Effector CD4-positive, alpha-beta T cell (primary cell): ENCODE measurements at places on chromosomes 2 and 18.

DNA sequence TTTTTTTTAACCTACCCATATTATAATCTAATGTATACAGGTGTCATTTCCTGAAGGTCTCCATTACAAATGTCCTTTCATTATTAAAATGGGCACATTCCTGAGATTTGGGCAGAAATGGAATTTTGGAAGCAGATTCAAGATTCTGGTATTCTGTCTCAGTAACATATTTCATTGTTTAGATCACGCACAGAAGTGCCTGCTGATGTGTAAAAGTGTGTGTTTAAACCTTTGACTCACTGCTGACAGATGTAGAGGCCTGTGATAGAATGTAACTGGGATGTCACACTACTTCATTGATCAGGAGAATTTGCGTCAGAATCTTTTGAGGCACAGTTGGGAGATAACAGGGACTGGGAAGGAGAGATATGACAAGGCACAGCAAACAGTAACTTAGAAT lies 276.8 kb upstream of the EPAS1 start:
- DNase-seq = no peak

DNA sequence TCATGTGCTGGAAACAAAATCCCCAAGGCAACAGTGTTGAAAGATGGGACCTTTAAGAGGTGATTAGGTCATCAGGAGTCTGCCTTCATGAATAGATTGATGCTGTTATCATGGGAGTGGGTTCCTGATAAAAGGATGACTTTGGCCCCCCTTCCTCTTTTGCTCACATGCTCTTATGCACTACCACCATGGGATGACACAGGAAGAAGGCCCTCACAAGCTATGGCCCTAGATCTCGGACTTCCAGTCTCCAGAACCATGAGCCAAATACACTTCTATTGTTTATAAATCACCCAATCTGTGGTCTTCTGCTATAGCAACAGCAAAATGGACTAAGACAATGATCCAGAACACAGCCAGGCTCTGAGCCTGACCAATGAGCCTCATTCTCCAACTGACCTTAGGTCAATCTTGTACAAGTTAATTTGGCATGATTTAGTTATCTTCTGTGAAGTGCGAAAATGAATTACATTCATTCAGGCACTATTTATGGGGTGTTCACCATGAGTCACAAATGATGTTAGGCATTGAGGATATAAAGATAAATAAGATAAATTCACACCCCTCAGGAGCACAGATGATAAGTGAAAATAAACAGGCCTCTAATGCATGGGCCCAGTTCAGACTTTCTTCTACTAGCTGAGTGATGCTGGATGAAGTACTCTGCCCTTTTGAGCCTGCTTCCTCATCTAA lies 37.7 kb upstream of the NT5C1B start:
- DNase-seq = no peak

DNA sequence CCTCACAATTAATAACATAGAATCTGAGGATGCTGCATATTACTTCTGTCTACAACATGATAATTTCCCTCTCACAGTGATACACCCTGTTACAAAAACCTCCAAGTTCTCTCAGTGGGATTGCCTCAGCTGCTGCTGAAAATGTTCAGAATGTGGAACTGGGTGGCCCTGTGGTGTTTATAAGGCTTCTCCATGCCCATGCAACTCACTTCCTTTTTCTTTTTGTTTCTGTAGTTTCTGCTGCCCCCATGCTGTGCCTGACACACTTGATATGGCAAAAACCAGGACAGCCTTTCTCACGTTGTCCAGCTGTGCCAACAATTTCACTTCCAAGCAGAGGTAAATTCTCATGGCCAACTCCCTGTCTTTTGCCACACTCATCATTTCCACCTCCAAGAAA lies 206.2 kb downstream of the RPIA start:
- DNase-seq = no peak

DNA sequence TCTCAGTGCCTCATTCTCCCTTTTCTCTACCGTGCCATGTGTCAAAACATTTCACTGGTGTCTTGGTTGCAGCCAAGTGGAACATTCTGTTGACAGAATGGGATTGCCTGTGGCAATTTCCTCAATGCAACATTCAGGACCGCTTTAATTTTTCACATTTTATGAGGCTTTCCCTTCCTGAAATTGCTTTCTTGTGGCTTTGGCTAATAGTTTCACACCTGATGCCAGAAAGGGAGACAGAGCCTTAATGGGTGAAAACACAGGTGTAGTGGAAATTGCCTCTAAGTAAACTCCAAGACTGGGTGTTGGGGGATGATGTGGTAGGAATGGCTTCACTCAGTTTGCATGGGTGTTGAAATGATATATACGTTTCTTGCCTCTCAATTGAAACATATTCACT lies 278.3 kb downstream of the TSN start:
- DNase-seq = no peak

DNA sequence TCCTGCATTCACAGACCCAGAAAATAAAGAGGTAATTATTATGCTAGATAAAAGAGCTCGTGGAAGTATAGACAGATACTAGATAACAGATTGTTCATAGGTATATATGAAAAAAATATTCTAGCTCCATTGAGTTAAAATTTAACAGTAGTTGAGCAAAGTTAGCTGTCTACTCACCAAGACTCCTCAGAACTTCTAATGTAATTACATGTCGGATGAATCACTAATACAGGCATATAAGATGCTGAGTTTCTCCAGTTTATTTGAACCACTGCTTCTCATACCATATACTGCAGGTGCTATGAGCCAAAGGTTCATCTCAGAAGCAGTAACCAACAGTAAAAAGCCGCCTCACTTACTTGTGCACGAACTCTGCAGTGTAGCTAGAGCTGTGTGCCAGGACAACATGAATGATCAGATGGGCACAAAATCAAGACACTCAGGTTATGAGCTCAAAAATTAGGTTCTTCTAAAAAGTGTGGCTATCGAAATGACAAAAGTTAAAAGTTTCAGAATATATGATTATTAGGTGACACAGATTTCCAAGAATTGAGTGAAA lies 373.4 kb downstream of the NCKAP5 start:
- DNase-seq = no peak

DNA sequence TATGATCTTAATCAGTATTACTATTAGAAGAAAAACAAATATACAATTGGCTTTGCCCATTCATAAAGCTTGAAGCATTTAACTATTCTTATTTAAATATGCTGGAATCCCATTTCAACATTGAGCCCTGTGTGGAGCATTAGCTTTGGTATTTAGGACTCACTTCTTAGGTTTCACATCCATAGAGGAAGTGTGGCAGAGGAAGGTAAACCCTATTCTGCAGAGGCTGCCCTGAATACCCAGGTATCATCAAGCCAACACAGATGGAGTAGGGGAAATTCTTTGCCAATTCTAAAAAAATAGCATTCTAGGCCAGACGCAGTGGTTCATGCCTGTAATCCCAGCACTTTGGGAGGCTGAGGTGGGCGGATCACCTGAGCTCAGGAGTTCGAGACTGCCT lies 361.5 kb downstream of the FIGN start:
- no peak for DNase-seq

GRCh38 chr2:218501665-218502064 lies 66.5 kb downstream of the USP37 start:
- no peak for DNase-seq

DNA sequence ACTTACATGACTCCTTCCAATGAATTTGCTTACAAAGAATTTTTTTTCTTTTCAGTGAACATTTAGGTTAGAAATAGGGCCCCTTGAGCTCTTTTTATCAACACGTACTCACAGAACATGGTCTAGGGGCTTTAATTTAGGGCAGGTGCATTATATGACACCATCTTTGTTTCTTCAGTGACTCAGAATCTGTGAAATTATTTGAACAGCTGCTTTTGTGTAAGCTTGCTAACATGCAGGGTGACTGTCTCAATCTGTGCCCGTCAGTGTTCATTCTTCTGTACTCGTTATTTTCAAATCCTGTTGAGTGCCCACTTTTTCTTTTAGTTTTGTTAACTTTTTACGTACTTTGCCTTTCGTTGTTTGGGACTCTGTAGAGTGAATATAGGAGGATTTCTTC lies 52.8 kb upstream of the CABYR start:
- no peak for DNase-seq

GRCh38 chr2:217393585-217394032 lies 533.7 kb upstream of the TNP1 start:
- DNase-seq = no peak

- no peak for DNase-seq
Observed at GRCh38 chr2:20614201-20615067, 36.5 kb downstream of the HS1BP3 start.

DNA sequence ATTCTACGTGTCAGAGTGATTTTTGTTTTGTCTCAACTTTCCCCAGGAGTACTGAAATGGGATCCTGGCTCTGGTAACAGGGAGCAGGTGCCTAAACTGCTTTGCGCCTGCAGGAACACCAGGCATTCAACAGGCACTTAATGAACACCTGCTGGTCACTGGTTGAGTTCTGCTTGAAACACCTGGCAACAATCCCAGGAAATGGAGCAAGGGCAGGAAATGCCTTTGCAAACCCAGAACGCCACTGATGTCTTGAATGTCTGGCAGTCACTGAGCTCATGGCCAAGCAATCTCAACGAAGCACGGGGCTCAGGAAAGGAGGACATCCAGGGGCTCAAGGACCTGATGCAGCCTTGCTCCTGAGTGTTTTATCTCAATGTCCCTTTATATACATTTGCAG lies 360.0 kb upstream of the RAB6C start:
- no peak for DNase-seq

DNA sequence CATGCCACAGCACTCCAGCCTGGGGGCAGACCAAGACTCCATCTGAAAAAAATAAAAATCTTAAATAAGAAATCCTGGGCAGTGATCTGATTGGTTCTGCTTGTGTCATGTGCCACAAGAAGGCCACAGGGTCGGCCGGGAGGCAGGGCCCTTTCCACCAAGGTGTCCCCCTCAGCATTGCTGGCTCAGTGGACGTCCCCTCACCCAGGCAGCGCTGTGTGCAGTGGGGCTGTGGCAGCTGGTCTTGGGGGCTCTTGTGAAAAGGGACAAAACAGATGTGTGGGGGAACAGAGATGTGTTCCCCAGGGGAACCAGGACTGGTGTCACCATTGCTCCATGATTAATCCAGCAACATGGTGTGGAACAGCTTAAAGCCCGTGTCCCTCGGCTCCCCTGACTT lies 60.5 kb downstream of the HS6ST1 start:
- no peak for DNase-seq

GRCh38 chr2:10924859-10925258 lies 13.1 kb downstream of the KCNF1 start:
- no peak for DNase-seq

- DNase-seq = no peak
Observed at GRCh38 chr2:70746094-70746974, 21.7 kb downstream of the ADD2 start.

DNA sequence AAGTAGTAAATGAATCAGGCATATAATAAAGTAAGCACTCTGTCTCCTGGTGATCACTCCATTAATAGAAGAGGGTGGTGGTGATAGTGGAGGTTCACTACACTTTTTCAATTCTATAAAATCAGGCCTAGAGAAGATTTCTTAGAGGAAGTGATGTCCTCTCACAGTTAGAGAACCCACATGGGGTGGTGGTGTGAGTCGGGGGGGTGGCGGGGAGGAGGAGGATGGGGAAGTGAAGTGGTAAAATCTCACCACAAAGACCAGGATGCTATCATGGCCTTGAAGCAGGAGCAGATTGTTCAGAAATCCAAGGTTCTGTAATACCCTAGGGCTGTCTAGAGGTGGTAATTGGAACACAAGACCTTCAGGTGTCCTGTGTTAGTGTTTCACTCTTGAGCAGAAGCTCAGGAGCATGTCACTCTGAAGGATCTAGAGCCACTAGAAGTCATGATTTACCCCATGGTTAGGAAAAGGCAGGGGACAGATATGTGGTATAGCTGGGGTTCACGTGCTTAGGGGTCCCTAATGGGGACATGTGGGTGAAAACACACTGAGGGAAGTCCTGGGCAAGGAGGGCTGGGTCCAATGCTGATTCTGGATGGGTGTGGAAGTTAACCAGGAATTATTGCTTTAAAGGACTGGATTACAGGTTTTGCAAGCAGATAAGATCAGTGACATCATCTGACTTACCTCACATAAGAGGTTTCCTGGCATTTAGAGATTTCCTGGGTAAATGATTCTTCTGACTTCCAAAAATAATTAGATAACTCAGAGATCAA lies 31.0 kb downstream of the RNF125 start:
- DNase-seq = peak; percentile 9

- DNase-seq = no peak
Observed at GRCh38 chr18:44857744-44858491, 177.2 kb downstream of the SETBP1 start.

GRCh38 chr2:174874085-174874484 lies 109.8 kb upstream of the CHRNA1 start:
- DNase-seq = no peak

DNA sequence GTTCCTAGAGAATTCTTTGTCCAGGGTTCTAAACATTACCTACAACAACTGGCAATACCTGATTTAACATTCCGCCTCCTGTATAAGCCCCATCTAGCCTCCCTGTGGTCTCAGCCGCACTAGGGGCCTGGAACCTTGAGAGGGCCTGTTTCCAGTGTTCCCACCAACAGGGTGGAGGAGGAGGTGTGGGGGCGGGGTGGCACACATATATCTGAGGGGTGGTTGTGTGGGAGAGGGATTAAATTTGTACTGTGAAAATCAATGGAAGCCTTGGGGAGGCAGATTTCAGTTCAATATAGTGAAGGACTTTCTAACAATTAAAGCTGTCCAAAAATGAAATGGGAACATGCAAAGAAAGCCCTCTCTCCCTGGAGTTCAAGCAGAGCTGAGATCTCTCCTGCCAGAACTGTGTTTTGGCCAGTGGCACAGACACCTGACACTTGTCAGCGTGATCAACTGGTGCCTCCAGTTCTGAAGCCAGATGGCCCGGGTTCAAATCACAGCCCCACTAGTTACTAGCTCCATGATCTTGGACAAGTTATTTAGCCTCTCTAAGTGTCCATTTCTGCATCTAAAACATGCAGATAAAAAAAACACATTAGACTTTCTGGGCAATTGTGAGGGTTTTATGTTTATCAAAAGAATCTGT lies 17.0 kb upstream of the FZD7 start:
- DNase-seq = no peak

GRCh38 chr18:59514203-59514602 lies 155.1 kb upstream of the LMAN1 start:
- no peak for DNase-seq

DNA sequence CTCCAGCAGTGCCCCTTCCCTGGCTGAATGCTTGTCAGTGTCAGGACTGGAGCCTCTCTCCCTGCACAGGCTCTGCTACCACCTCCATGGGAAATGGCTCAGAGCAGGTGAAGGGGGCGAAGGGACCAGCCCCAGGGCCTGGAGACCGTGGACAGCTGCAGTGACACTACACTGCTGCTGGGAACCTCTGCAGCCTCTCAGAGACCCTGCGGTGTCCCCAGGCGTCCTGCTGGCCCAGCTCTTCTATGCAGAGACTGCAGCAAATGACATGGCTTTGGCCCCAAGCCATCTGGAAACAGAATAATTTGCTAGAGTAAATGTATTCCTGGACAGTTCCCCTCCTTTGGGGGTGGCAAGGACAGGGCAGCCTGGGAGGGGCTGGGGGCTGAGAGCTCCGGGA lies 53.2 kb downstream of the CIB4 start:
- DNase-seq = no peak

DNA sequence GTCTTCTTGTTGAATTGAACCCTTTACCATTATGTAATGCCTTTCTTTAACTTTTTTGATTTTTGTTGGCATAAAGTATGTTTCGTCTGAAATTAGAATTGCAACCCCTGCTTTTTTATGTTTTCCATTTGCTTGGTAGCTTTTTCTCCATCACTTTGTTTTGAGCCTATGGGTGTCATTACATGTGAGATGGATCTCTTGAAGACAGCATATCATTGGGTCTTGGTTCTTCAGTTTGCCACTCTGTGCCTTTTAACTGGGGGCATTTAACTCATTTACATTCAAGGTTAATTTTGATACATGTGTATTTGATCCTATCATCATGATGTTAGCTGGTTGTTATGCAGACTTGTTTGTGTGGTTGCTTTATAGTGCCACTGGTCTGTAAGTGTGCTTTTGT lies 489.4 kb upstream of the TNP1 start:
- DNase-seq = no peak
